Midbrain (tissue), 1 donor: ENCODE measurements at places on chromosomes 1 and 21.

GRCh38 chr1:45258059-45258650, 51.8 kb upstream of the ZSWIM5 start:
- no peak for DNase-seq

- DNase-seq: no peak
Observed at GRCh38 chr1:171793636-171794035, 12.2 kb downstream of the METTL13 start.

DNA sequence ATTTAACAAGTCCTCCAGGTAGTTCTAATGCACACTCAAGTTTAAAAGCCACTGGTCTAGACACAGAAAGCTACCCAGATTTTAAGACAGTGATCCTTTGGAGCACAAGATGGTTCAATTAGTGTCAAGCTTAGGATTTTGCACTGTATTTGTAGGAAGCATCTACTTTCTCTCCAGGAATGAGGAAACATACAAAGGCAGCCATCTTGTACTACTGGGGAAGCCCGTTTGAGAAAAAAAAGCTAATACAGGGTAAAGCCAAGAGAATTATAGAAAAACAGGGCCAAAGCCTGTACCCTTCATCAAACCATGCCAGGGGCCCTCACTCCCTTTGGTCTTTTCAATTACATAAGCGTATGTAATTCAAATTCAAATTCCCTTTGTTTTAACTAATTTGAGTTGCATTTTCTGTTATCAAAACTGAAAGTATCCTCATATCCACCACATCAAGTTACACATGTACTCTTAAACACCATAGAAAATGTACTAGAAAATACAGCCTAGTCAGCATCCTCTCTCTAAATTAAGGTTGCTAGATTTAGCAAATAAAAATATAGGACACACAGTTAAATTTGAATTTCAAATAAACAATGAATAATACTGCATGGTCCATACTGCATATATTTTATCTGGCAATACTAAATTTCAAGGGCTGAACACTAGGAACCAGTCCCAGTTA, 17.4 kb downstream of the PIK3R3 start:
- DNase-seq: no peak

DNA sequence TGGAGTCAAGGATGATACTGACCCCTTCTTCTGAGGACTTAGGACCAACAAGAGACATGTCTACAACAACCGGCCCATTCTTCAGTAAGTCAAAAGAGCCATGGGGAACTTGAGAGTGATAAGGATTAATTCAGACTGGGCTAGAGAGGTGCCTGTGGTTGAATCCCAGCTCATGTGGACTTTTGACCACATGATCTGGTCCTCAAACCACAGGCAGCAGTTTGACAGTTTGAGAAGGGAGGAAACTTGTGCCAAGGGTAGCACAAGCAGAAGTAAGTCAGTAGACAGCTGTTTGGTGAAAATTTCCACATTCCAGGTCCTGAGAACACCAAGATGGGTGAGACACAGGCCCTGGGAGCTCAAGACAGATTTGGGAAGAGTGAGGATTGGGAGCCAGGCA, 19.8 kb downstream of the SH3BP5L start:
- no peak for DNase-seq

GRCh38 chr1:197673292-197673691, 102.0 kb downstream of the DENND1B start:
- no peak for DNase-seq

GRCh38 chr1:25695771-25696311, 79.2 kb downstream of the MAN1C1 start:
- DNase-seq: peak; percentile 33

- DNase-seq: no peak
Observed at GRCh38 chr1:112511897-112512296, 3.1 kb downstream of the WNT2B start.

- no peak for DNase-seq
Observed at GRCh38 chr1:171424494-171424893, 60.8 kb upstream of the PRRC2C start.

- DNase-seq: no peak
Observed at GRCh38 chr1:232174306-232174705, 455.6 kb downstream of the SIPA1L2 start.

GRCh38 chr1:220682901-220683576, 7.1 kb upstream of the C1orf115 start:
- DNase-seq: no peak

GRCh38 chr1:19786988-19787423, 12.7 kb downstream of the TMCO4 start:
- no peak for DNase-seq

- DNase-seq: no peak
Observed at GRCh38 chr1:166136699-166137401, 30.0 kb downstream of the FAM78B start.

- DNase-seq: no peak
Observed at GRCh38 chr1:26027716-26028489, 6.3 kb downstream of the EXTL1 start.

DNA sequence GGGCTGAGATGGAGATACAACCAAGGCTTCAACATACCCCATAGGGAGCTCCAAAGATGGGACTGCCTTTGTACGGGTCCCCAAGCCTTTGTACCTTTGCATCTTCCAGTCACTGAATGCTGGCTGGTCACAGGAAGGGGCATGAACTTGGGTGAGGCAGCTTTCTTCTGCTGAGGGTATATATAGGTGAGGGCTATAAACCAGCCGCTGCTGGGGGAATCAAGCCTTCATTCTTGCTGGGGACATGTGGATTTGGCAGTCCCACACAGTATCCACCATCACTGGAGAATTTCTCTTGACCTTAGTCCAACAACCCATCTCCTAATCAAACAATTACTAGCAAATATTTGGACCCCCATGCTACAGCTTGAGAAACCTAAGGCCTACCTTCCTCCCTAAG, 61.7 kb downstream of the CCDC185 start:
- no peak for DNase-seq

GRCh38 chr1:81574408-81574807, 226.3 kb upstream of the ADGRL2 start:
- DNase-seq: no peak

GRCh38 chr1:236147521-236148469, 5.5 kb downstream of the GPR137B start:
- DNase-seq: no peak

DNA sequence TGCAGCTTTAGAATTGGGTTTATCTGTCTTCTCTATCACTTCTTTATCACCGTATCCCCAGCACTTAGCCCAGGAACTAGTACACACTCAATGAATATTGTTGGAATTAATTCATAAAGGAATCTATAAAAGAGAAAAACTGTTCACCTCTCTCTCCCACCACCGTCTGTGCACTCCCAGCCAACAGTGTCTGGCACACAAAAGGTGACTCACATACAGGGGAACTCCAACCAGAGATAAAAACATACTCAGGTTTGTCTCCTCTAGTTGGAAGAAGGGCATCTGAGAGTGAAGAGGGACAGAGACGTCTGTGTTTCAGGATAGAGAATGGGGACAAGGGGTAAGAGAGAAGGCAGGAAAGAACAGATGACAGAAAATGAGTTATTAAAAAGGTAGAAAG, 10.0 kb downstream of the ITLN1 start:
- no peak for DNase-seq

DNA sequence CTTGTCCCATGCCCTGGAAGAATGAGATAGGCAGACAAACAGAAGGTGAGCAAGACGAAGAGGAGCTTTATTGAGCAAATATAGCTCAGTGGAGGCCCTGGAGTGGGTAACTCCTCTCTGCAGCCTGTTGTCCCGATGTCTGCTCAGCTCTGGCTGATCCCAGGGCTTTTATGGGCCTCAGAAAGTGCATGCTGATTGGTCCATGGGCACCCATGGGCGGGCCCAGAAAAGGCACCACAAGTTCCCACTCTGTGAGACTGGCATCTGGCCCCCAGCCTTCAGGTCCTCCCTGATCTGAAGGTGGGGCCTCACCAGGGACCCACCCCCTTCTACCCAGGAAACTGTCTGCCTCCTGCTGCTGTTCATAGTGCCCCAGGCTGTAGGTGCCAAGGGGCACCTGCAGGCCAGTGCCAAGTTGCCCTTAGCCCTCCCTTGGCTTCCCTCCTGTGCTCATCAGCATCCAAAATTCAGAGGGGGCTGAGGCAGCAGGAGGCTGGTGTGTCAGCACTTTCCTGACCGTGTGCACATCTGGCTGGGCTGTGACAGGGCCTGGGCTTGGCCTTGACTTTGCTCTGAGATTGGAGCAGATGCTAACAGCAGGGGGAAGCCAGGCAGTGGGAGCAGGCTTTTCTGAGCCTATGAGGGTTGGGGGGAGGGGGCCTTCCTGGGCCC, 35.4 kb downstream of the ACTL8 start:
- no peak for DNase-seq

DNA sequence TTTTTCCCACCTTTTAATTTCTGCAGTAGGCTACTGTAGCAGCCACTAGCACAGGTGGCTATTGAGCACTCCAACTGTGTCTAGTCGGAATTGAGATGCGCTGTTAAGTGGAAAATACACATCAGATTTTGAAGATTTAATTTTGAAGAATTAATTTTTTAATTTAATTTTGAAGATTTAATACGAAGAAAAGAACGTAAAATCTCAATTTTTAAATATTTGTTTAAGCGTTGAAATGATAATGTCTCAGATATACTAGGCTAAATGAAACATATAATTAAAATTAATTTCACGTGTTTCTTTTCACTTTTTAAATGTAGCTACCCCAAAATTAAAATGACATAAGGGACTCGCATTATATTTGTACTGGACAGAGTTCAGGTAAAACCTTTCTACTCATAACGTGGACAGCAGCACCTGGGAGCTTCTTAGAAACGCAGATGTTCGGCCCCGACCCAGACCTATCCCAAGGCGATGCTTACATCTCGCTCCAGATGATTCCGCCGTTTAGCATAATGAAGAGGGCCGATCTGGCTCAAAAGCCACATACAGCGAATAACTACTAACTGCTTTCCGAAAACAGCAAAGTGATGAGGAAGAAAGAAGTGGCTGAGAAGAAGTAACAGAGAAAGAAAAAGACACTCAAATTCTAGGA, 717 bp downstream of the CRYZL1 start:
- DNase-seq: no peak

- no peak for DNase-seq
Observed at GRCh38 chr1:186611156-186611555, 69.1 kb downstream of the PTGS2 start.

- DNase-seq: no peak
Observed at GRCh38 chr1:93690921-93691789, 9.5 kb upstream of the BCAR3 start.

DNA sequence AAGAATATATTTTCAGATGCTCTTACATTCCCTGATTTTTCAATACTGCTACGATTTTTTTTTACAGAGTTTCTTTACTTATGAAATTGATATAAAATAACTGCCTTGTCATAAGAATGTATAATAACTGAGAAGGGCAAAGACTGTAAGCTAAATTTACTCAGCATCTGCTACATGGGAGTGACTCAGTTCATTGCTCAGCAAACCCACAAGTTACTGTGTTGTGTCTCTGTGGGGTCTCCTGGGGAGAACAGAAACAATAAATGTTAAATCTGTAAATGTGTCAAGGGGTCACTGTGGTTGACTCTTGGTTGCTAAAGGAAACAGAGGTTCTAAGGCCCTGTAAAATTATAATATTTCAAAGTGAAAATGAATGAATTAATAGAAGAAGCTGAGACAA, 210.3 kb upstream of the CACYBP start:
- no peak for DNase-seq

- DNase-seq: no peak
Observed at GRCh38 chr1:184036517-184036949, 995 bp downstream of the COLGALT2 start.

DNA sequence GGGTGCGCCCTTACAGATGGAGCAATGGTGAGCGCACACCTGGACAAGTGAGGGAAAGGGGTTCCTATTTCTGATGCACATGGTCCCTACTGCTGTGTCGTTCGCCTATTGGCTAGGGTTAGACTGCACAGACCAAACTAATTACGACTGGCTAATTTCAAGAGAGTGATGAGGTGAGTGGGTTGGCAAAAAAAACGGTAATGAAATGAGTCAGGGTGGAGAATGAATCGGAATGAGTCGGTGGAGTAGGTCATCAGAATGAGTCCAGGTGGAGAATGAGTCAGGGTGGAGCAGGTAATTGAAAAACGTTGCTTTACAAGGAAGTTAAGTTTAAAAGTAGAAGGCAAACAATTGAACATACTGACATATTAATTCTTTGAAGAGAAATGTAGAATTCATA, 79.8 kb downstream of the WDR4 start:
- DNase-seq: no peak

GRCh38 chr1:155103325-155103724, 24.4 kb upstream of the EFNA1 start:
- no peak for DNase-seq

- DNase-seq: peak; percentile 74
Observed at GRCh38 chr1:230857077-230857476, 11.2 kb downstream of the C1orf198 start.

DNA sequence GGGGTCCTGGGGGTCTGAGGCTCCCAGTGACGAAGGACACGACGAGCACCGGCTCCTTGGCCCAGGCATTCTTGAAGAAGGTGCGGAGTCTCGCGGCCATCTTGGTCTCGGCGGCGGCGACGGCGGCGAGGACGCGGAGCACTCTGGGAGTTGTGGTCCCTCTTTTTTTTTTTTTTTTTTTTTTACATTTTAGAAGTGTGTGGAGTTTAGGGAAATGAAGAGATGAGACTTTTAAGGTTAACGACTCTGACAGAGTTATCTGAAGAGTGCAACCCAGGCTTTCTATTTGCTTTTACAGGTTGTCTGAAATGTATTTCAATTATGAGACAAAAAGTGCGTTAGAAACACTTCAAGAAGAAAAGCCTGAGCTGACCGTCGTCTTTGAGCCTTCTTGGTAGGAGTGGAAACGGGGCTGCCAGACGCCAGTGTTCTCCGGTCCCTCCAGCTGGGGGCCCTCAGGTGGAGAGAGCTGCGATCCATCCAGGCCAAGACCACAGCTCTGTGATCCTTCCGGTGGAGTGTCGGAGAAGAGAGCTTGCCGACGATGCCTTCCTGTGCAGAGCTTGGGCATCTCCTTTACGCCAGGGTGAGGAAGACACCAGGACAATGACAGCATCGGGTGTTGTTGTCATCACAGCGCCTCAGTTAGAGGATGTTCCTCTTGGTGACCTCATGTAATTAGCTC, 9.7 kb downstream of the OR2B11 start:
- peak; percentile 48 for DNase-seq

DNA sequence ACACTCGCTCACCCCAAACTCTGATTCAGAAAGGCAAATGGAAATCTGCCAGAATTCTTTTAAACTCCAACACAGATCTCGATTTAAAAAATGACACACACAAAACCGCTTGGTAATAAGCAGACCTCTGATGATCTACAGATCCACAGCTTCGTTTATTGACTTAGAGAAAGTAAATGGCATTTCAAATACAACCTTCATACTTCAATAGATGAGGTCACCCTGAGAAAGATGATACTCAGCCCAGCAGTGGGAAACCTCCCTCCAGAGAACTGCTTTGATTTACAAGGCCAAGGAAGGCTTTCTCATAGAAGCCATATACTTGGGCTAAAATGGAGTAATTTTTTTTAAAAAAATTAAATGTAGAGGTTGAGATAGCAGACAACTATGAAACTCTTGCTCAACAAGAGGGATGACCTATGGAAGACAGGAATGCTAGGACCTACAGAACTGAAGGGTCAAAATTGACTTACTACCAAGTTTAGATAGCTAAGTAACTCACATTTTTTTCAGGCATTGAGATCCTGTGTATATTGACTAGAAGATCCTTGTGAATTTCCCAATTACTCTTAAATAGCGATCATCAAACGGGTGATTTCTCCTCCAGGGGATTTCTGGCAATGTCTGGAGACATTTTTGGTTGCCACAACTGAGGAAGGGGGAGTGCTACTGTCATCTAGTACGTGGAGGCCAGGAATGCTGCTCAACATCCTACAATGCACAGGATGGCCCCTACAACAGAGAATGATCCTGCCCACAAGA, 143.9 kb downstream of the CLIC6 start:
- DNase-seq: no peak
